ENCODE measurements at places on chromosomes 2 and 18. TPM values are rescaled to one million over a fixed set of nuclear protein-coding genes. Genes with fewer than 3 reads are reported as not detected.

CMPK2 gene
- 57.7 TPM for total RNA-seq

TRIM43 gene
- not detected for total RNA-seq

ABCG8 gene
- not detected for total RNA-seq

DDX1 gene
- total RNA-seq, result 70.5 TPM

GREB1 gene
- total RNA-seq, result 0.27 TPM

REG3A gene
- total RNA-seq, result not detected

TDRD15 gene
- not detected for total RNA-seq

ITGA4 gene
- 157 TPM for total RNA-seq

EVX2 gene
- not detected for total RNA-seq

SCYGR2 gene
- total RNA-seq, result not detected

LYG1 gene
- 2.8 TPM for total RNA-seq

SERPINB11 gene
- not detected for total RNA-seq

TNFAIP6 gene
- not detected for total RNA-seq

RGPD4 gene
- not detected for total RNA-seq

COLEC12 gene
- not detected for total RNA-seq

TGFA gene
- total RNA-seq, result 0.05 TPM

CNRIP1 gene
- total RNA-seq, result not detected

RAD51AP2 gene
- total RNA-seq, result not detected

CENPO gene
- 41.9 TPM for total RNA-seq

C18orf32 gene
- total RNA-seq, result 32.8 TPM

PLGLB2 gene
- 5.7 TPM for total RNA-seq

SLC16A14 gene
- 0.22 TPM for total RNA-seq

HMSD gene
- total RNA-seq, result 14.6 TPM

CFAP221 gene
- not detected for total RNA-seq

C2orf76 gene
- total RNA-seq, result 10.0 TPM

SERPINB7 gene
- not detected for total RNA-seq

SAG gene
- not detected for total RNA-seq

LIMS4 gene
- 0.59 TPM for total RNA-seq

All from T-helper 1 cell treated with Interleukin-12 subunit alpha and Interleukin-12 subunit beta and Interleukin-4 antibody, amounts not matched to agents 30 ng/mL and 1 ng/mL, for 36 hours (primary cell).